ENCODE measurements at places on chromosomes 11 and 22. TPM values are rescaled to one million over a fixed set of nuclear protein-coding genes. Genes with fewer than 3 reads are reported as not detected.
A peak's percentile ranks its signal among the peaks of the same experiment; 100 is the strongest.

Gene NCAPH2
- 35.9 TPM for polyA plus RNA-seq

Gene CASP5
- 0.21 TPM for polyA plus RNA-seq

Gene KRTAP5-8
- polyA plus RNA-seq: 0.15 TPM

Gene INSC
- 0.45 TPM for polyA plus RNA-seq

Gene IGLL1
- 1.8 TPM for polyA plus RNA-seq

Gene PDGFB
- polyA plus RNA-seq: 21.8 TPM

Gene SCO2
- 4.6 TPM for polyA plus RNA-seq

Gene FSHB
- polyA plus RNA-seq: not detected

Gene CTR9
- polyA plus RNA-seq: 63.1 TPM

DNA sequence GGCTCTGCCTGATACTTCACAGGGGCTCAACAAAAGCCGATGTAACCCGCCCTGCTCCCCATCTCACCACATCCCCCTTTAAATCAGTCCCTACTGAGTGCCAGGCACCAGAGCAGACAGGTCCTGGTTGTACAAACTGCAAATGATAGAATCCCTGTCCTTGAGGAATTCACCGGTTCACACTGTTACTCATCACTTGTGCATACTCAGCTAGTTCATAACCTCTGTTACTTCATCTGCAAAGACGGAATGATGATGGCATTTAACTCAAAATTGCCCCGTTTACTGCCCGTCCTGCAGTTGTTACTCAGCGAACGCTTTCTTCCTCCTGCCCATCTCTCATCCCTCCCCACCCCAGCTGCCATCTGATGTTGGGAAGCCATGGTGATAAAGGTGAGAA lies 384.7 kb downstream of the OPCML start:
- no peak for DNase-seq

DNA sequence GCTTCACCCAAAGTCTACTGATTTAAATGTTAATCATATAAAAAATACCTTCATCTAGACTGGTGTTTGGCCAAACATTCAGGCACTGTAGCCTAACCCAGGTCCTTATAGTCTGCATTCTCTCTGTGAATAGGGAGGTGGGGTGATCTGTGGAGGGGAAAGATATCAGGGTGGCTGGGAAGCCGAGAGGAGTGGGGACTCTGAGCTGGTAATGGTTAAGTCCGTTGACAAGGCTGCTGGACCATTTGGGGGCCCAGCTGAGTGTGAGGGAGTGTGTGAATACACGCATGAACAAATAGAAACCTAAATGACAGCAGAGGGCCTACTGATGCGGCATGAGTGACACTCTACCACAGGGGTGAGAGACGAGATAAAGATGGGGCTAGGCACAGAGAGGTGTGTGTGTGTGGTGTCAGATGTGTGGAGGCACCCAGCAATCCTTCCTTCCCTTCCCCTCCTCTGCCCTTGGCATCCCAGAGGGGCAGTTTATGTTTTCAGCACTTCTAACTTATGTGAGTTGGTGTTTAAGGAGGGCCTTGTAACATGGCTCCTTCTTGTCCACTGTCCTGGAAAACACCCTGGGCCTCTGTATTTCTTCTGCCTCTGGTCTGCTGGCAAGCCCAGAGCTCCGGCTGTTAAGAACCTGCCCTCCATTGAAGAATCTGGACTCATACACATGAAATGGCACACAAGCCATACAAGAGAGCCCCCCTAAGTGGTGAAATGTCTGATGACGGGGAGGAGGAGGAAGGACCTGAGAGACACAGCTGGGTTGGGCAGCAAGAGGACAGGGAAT lies 249.1 kb upstream of the TBCEL start:
- no peak for DNase-seq

GRCh38 chr11:1482581-1483444 lies 3.8 kb downstream of the MOB2 start:
- no peak for DNase-seq

DNA sequence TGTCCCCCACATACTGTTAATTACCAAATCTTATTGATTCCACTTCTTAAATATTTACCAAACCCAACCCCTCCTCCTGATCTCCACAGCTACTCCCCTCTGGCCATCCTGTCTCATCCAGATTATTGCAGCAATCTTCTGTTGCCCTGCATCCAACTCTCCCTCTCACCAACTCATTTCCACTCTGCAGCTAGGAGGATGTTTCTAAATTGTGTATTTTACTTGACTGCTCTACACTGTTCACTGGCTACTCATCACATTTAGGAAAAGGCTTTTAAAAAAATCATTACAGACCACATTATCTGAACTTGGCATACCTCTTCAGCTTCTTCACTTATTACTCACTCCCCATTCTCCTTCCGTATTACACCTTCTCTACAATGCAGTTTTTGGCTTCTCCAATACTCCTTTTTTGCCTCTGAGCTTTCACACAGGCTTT lies 117.9 kb downstream of the ATG16L2 start:
- DNase-seq: no peak

- peak; percentile 62 for DNase-seq
These were observed 68.4 kb downstream of the IGLL5 start for GRCh38 chr22:22955866-22956535.

DNA sequence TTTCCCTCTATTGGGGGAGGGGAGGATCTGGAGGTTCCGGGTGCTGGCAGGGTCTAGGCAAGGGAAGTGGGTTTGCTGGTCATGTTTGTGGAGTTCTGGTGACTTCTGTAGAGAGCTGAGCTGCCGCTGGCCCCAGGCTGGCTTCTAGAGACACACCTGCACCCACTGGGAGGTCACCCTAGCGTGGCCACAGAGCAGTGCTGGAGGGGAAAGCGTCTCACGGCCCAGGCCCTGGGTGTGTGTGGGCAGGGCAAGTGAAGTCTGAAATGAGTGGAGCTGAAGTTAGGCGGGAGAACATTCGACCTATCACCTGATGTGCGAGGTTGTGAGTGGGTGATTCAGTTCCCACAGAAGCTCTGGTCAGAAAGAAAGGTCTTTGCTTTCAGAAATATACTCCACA lies 27.9 kb downstream of the SMIM38 start:
- no peak for DNase-seq

- no peak for DNase-seq
These were observed 109.9 kb upstream of the CLMP start for GRCh38 chr11:123304828-123305466.

DNA sequence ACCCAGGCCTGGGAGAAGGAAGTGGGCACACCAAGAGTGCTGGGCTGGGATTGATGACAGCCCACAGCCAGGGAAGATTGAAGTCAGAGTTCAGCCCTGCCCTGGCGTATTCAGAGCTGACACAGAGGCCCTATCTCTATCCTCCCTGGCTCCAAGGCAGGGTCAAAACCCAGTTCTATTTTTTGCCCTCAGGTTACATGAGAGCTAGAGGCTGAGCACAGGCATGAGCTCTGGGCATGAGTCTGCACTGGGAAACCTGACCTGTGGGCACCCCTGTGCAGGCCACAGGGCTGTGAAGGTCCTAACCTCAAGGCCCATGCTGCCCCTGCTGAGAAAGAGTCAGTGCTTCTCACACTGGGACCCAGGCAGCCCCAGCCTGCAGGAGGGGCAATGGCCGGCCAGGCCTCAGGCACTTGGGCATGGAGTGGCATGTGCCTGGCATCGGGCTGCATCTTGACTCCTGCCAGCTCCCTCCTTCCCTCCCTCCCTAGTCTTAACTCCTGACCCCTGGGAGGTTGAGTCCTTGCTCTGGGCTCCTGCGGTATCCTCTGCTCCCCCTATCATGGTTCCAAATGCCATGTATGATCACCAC lies 5.4 kb downstream of the SLC35E4 start:
- no peak for DNase-seq

GRCh38 chr11:44571871-44572270 lies 6.4 kb downstream of the CD82 start:
- DNase-seq: no peak

- DNase-seq: no peak
These were observed 84.6 kb downstream of the BUD13 start for GRCh38 chr11:116688202-116688540.

DNA sequence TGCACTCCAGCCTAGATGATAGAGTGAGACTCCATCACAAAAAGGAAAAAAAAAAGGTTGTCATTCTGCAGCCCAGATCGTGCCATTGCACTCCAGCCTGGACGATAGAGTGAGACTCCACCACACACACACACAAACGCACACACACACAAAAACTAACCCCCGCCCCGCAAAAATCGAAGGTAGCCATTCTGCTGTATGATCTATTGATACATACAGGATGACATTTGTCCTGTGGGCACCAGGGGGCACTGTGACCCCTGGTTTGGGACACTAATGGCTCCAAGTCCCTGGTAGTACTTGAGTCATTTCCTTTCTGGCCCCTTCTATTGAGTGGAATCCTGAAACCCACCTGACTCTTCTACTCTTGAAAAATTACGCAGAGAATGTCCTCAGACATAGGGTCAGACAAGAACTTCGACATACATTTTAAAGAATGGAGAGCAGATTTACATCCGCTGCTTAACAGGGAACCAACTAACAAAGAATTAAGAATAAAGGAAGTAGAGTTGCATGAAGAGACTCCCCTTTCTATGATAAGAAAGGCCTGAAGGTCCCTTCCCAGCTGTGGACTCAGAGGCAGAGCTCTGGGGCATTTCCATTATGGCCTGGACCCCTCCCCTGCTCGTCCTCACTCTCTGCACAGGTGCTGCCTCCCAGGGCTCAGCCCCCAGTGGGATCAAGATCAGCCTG lies 35.0 kb upstream of the PRAME start:
- DNase-seq: peak; percentile 23

GRCh38 chr11:124841840-124842239 lies 23.4 kb upstream of the ROBO3 start:
- no peak for DNase-seq

- DNase-seq: no peak
These were observed 10.9 kb downstream of the MTCH2 start for GRCh38 chr11:47631473-47631872.

DNA sequence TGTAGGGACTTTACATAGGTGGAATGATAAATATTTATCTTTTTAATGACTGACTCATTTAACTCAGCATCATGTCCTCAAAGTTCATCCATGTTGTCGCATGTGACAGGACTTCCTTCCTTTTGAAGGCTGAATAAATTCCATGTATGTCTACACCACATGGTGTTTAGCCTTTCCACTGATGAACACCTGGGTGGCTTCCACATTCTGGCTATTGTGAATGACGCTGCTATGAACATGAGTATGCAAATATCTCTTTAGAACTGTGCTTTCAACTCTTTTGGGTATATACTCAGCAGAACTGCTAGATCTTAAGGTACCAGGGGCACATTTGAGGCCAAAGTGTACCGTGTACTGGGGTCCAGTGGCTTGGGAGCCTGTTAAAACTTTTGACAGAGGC lies 24.1 kb downstream of the LARGE1 start:
- no peak for DNase-seq

DNA sequence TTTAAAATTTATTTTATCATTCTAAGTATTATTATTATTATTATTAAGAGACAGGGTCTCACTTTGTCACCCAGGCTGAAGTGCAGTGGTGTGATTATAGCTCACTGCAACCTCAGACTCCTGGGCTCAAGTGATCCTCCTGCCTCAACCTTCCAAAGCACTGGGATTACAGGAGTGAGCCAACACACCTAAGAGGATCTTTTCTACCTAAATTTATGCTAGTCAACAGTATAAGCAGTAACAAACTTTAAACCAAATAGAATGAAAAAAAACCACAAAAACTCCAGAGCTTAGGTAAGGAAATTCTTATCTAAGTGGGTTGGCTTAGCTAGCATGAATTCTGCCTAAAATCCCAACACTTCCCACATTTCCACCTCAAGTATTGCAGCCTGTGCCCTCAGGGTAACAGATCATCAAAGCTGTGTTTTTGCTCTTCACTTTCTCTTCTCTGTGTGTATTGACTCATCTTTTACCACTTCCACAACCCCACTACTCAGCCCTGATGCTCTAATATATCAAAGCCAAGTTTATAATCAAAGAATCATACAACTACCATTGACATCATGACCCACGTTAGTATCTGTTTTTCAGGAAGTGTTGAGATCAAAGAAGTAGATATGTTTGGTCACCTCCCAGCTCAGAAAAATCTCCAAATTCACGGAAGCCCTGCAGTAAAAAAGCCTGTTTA lies 93.7 kb upstream of the SPON1 start:
- DNase-seq: no peak

DNA sequence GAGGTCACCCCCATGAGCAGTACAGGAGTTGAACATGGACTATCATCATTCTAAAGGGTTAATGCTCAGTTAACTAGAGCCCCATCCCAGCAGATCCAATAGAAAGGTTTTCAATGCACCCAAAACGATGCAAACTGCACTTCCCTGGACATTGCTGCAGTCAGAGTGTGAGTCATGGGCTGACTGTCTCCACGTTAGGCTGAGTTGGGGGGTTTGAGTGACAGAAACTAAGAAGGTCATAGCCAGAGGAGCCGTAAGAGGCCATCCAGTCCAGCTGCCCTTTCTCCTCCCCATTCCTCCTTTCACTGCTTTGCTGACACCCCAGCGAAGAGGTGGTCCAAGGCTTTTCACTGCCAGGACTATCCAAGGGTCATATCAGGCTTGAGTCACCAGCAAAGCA lies 10.5 kb upstream of the OR2AT4 start:
- DNase-seq: no peak

GRCh38 chr11:15947681-15948648 lies 408.4 kb downstream of the SOX6 start:
- DNase-seq: no peak

DNA sequence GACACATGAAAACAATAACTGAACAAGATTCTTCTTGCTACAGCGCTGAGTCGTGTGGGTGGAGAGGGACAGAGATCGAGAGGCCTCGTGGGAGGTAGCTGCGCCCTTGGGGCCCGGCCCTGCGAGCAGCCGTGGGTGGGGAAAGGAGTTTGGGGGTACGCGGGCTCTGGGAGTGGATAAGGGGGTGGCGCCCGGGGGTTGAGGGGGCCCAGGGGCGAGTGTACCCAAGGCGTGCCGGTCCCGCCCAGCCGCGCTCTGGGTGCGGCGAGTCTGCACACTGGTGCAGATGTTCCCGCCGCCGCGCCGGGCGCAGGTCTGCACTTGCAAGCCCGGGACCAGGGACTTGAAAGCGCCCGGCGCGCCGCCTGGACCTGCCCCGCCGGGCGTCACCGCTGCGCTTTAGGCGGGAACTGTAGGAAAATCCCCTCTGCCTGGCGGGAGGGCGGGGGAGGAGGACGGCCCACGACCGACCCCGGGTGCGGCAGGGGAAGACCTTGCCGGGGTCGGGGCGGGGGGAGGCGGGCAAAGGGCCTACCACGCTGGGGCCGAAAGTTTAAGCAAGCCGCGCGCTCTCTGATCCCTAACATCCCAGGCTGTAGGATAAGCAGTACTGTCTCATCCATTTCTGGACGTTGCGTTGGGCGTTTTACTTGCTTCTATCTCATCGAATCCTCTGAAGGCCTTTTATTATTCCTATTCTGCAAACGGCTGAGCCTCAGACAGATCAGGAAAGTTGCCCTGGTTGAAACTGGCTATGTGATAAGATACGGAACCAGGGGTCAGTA lies 1.4 kb upstream of the KREMEN1 start:
- peak; percentile 42 for DNase-seq

DNA sequence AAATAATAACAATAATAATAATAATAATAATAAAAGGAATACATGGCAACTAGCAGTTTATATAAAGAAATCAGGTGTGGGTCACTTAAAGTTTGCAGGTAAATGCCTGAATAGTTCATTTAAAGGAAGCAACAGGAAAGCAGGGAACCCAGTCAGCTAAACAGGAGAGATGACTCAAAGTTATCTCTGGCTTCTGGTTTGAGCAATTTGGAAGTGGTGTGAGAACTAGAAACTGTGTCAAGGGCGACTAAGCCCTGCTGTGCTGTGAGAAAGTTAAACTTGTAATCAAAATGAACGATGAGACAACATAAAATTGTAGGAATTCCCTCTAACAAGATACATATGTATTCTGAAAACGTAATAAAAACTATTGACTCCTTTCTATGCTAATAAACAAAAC lies 35.5 kb downstream of the SLC22A9 start:
- DNase-seq: no peak
